ENCODE measurements at places on chromosomes 5 and 9. TPM values are rescaled to one million over a fixed set of nuclear protein-coding genes. Genes with fewer than 3 reads are reported as not detected.

Gene NOXA1
- 2.9 TPM for total RNA-seq

GRCh38 chr5:53151713-53152458 is 42.3 kb upstream of the MOCS2 start:
- no peak for DNase-seq

Gene SPAAR
- 13.4 TPM for total RNA-seq

GRCh38 chr5:166810721-166811120 is 1480.7 kb upstream of the WWC1 start:
- DNase-seq = no peak

DNA sequence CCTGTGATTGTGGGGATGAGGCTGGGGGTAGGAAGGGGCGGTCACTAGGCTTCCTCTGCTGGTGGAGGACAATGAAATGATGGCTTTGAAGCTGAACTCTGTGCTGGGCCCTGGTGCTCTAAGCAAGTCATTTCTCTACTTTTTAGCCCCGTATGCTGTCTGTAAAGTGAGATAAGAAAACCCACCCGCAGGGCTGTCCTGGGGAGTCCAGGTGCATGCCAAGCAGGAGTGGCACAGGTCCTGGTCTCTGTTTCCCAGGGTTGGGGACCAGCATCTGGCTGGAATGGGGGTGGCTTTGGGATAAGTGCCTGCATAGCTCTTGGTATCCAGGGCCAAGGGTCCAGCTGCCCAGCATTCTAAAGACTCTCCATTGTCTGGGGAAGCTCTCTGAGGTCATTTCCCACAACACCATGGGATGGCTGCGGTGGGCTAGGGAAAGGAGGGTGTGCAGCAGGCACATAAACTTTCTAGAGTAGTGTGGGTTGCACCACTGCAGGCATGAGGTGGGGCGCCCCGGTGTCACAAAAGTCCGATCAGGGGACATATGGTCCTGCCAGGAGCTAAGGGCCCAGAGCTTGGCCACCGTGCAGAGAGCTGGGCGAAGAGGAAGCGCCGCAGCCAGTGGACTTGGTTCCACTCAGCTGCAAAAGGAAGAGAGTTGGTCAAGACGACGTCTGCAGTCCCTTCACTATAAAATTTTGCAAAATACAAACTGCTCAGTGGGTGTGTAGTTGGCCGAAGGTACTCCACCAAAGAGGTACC is 25.6 kb upstream of the GTF3C5 start:
- DNase-seq = no peak

Gene PTGER4
- total RNA-seq = 27.5 TPM

Gene ORM2
- total RNA-seq = 2.9 TPM

DNA sequence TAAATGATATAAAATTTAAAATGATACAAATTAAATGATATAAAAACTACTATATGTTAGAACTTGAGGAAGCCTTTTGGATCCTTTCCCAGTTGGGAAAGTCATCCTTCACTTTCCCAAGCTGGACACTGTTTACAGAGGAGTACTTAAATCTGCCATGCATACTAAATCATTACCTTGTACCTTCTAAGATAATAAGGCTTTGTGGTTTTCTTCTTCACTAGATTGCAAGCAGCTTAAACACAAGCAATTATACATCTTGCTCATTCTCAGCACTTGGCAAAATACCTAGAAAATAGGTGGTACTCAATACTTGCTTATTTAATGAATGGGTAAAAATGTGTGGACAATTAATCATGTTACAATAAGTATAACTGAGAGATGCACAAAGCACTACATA is 666.8 kb downstream of the PTPRD start:
- DNase-seq = no peak

DNA sequence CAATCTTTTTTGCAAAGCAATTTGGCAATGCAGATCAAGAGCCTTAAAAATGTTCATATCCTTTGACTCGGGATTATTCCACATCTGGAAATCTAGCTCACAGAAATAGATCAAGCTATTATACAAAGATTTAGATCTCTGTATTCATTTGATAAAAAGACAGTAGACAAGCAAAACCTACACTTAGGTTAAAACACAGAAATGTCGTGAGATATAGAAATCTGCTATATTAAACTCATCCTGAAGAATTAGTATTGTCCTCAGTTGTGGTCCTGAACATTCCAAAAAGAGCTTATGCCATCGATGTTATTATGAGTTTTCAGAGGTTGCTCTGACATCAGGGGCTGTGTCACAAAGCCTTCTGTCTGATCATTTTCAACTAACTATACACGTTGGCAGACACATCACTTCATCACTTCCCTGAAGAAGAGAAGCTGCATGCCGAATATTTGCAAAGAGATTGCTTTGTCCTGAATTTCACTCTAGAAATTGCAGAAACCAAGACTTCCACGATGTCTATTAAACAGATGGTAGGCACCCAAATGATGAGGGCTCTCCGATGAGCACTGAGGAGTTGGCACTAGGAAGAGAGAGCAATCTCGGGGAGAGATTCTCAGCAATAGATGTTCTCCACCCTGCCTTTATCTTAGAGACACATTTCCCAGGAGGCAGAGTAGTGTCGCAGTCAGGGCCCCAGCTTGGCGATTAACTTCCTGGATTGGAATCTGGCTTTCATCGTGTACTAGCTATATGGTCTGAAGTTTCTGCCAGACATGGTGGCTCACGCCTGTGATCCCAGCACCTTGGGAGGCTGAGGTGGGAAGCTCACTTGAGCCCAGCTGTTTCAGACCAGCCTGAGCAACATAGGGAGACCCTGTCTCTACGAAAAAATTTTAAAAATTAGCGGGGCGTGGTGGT is 1.9 kb upstream of the UBTD2 start:
- no peak for DNase-seq

Gene AKNA
- total RNA-seq = 20.1 TPM

Gene CANX
- total RNA-seq = 381 TPM

GRCh38 chr5:37520811-37521210 is 141.7 kb downstream of the WDR70 start:
- no peak for DNase-seq

Gene SPINK4
- not detected for total RNA-seq

DNA sequence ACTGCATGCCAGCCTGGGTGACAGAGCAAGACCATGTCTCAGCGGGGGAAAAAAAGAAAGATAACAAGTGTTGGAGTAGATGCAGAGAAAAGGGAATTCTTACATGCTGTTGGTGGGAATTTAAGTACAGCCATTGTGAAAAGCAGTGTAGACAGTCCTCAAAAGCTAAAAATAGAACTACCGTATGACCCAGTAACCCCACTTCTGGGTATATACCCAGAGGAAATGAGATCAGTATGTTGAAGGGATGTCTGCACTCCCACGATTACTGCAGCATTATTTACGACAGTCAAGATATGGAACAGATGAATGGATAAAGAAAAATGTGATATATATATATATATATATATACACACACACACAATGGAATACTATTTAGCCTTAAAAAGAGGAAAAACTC is 225.3 kb upstream of the SLC24A2 start:
- DNase-seq = no peak

GRCh38 chr5:135313405-135313804 is 85.6 kb downstream of the MACROH2A1 start:
- DNase-seq = no peak

Gene RLN1
- total RNA-seq = 1.3 TPM

Gene OTP
- total RNA-seq = not detected

GRCh38 chr9:677461-678097 is 163.9 kb upstream of the DMRT1 start:
- DNase-seq = no peak

- no peak for DNase-seq
These were observed 26.3 kb downstream of the PCDHGC5 start for GRCh38 chr5:141515141-141515540.

- no peak for DNase-seq
These were observed 182.5 kb downstream of the MED10 start for GRCh38 chr5:6195711-6196358.

DNA sequence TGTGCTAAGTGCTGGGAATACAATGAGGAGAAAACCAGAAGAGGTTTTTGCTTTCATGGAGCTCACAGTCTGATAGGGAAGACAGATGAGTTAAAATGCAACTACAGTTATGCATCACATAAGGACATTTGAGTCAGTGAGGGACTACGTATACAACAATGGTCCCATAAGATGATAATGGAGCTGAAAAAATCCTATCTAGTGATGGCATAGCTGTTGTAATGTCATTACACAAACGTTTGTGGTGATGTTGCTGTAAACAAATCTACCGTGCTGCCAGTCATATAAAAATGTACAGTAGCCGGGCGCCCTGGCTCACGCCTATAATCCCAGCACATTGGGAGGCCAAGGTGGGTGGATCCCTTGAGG is 110.1 kb upstream of the RAD23B start:
- DNase-seq = no peak

- no peak for DNase-seq
These were observed 24.1 kb upstream of the VLDLR start for GRCh38 chr9:2597483-2597882.

- DNase-seq = no peak
These were observed 399.6 kb downstream of the MED10 start for GRCh38 chr5:5978501-5979376.

- DNase-seq = no peak
These were observed 132.7 kb downstream of the UNC13B start for GRCh38 chr9:35294556-35294955.

Gene FYB1
- 17.9 TPM for total RNA-seq

Gene WDR55
- 20.0 TPM for total RNA-seq

- DNase-seq = no peak
These were observed 82.7 kb downstream of the ZSWIM6 start for GRCh38 chr5:61414806-61415205.

Gene RLN2
- total RNA-seq = 1.6 TPM
